ENCODE measurements at places on chromosomes 6 and 20.

DNA sequence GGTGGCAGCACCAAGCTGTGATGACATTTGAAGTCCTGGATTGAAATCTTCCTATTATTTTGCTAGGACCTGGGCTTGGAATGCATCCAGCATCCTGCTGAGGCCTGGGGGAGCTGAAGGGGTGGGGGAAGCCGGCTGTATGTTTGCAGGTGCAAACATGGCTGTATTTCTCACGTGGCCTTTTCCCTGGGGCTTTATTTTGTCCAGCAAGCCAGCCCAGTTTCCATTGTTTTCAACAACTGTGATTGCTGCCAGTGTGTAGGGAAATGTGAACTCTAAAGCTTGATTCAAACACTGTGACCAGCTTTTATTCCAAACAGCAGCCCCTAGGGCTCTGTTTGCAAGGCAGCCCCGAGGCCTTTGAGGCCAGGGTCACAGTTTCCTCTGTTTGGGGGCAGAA, 683.0 kb downstream of the DHX35 start:
- DNase-seq, result peak; percentile 82

GRCh38 chr6:124996411-124996810, 34.2 kb downstream of the RNF217 start:
- no peak for DNase-seq

GRCh38 chr6:45959534-45960145, 56.0 kb downstream of the CLIC5 start:
- DNase-seq, result no peak

GRCh38 chr20:10625641-10626040, 48.2 kb downstream of the JAG1 start:
- DNase-seq, result no peak

DNA sequence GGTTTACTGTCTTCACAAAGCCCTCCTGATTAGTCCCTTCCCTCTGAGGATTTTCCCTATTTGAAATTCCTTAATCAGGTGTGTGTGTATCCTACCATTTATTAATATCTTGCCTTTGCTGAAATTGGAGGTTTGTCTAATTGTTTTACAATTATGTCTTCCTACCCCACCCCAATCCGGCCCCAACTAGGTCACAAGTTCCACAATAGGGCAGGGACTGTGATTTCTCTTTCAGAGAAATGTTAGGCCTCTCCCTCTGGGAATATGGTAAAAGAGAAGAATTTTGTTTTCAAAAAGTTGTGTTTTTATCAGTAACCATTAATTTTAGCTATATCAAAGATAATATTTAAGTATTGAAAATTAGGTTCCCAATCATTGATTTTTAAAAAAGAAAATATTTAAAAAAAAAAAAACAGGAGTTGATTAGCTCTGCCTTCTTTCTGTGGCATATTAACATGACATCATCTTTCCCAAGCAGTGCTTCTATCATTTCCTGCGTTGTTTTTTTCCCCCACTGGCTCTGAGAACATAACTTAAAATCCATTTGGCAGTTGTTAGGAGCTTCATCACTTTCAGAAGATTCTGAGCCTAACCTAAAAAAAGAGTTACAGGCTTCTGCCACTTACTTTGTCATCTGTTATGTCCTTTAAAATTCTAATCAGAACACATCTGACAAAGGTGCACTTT, 36.1 kb downstream of the BLOC1S5 start:
- peak; percentile 65 for DNase-seq
